ENCODE measurements at places on chromosomes 2 and 18.

- DNase-seq, result no peak
These were observed 187.6 kb downstream of the ADCYAP1 start for GRCh38 chr18:1092228-1092627.

DNA sequence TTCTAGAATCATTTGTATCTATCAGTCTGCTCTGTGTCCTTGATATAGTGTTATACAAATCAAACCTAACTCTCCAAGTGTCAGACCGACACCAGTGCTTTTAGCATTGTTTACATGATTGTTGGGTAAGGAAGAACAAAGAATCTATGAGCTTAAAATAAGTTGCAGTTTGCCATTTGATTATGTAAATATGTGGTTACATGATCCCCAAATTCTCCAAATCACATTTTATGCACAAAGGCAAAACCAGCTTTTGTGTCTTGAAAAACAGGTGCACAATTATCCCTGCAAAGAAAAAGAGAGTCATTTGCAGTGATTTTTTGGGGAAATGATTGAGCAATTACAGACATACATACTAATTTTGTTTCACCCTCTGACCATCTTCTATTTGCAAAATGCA lies 652.6 kb upstream of the CHAC2 start:
- DNase-seq, result no peak

DNA sequence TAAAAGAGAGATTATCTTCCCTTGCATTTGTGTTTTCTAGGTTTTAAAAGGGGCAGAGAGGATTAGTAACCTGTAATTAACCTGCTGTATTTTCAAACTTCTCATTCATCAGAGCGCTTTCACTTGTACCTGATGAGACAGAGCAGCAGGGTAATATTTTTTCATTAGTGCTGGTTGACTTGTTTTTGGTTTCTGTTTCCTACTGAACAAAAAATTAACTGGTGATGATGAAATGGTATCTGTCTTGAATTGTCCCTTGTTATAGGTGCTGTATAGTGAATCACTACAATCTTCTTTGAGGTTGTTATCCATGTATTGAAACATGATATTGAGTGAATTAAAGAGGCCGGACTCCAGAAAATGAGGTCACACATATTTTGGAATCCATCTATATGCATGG lies 37.9 kb downstream of the CDH20 start:
- DNase-seq, result no peak

GRCh38 chr18:56245866-56246580 lies 392.4 kb downstream of the TXNL1 start:
- DNase-seq, result no peak

DNA sequence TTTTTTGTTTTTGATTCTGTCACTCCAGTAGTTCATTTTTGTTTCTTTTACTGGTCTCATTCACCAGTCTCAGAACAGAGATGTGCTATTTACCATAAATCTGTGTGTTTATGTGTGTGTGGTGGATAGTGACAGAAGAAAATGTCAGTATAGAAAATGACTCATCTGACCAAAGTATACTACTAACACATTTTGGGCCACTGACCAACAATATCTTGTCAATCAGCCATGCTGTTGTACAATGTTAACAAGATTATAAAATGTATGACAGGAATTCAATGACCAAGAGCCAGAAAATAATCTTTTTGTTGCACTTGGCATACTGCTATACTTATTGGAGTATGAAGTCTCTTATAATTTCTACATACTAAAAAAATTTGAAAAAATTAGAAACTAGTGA lies 1081.4 kb upstream of the NRXN1 start:
- DNase-seq, result no peak

DNA sequence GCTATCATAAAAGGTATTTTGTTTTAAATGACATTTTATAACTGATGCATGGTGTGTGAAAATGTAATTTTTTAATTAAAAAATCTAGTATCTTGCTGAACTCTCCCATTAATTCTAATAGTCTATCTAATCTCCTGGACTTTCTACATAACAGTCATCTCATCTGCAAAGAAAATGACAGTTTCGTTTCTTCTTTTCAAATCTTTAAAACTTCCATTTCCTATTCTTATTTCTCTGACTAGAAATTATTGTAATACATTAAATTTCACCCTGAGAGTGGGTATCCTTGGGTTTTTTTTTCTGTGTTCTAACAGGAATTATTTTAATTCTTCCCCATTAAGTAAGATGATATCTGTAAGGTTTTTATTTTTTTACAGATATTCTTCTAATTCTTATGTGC lies 120.1 kb downstream of the KCNF1 start:
- DNase-seq, result no peak

- DNase-seq, result peak; percentile 66
These were observed 9.0 kb upstream of the SCN9A start for GRCh38 chr2:166384774-166385173.
